Activated T-cell treated with anti-CD3 and anti-CD28 coated beads, Interleukin-2, amount 50 U/mL, for 1 hour (primary cell): ENCODE measurements at places on chromosomes 6 and 20.

GRCh38 chr6:35038076-35038475 lies 103.1 kb downstream of the TCP11 start:
- no peak for DNase-seq

GRCh38 chr6:105824732-105825131 lies 261.4 kb upstream of the PRDM1 start:
- no peak for DNase-seq

GRCh38 chr6:130259557-130259956 lies 36.8 kb upstream of the SAMD3 start:
- no peak for DNase-seq

GRCh38 chr6:37323580-37323979 lies 30.2 kb upstream of the RNF8 start:
- DNase-seq, result no peak

DNA sequence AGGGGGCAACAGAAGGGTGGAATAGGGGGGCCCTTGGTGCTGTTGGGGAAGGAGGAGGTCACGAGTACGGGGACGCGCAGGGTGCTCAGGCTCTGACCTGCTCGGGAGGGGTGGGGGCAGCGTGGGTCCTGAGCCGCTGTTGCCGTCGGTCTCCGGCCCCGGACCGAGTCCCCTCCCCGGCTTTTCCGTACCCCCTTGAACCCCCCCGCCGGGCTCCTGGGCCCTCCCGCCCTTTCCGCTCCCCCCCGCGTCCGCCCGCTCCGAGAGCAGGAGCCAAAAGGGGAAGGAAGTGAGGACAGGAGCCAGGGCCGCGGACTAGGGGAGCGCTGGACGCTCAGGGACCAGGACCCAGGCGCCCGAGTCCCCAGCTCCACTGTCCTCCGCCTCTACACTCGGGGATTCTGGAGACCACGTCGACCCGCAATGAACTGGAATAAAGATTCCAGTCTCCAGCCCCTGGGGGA lies at the start of gene RGL2:
RGL2 (minus strand) TSS at position 170 of the 464 bp plus-strand sequence. CDS start 332 bp downstream, outside the sequence.
- DNase-seq, result no peak

GRCh38 chr20:4665591-4665990 lies 56.1 kb upstream of the PRND start:
- DNase-seq, result no peak

DNA sequence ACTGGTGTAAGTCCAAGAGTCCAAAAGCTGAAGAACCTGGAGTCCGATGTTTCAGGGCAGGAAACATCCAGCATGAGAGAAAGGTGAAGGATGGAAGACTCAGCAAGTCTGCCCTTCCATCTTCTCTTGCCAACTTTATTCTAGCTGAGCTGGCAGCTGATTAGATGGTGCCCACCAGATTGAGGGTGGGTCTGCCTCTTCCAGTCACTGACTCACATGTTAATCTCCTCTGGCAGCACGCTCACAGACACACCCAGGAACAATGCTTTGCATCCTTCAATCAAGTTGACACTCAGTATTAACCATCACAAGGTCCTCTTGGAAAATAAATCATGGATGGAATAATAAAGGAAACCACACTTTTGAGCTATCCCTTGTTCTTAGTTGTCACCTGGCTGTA lies 121.2 kb downstream of the MAP3K7 start:
- DNase-seq, result no peak

DNA sequence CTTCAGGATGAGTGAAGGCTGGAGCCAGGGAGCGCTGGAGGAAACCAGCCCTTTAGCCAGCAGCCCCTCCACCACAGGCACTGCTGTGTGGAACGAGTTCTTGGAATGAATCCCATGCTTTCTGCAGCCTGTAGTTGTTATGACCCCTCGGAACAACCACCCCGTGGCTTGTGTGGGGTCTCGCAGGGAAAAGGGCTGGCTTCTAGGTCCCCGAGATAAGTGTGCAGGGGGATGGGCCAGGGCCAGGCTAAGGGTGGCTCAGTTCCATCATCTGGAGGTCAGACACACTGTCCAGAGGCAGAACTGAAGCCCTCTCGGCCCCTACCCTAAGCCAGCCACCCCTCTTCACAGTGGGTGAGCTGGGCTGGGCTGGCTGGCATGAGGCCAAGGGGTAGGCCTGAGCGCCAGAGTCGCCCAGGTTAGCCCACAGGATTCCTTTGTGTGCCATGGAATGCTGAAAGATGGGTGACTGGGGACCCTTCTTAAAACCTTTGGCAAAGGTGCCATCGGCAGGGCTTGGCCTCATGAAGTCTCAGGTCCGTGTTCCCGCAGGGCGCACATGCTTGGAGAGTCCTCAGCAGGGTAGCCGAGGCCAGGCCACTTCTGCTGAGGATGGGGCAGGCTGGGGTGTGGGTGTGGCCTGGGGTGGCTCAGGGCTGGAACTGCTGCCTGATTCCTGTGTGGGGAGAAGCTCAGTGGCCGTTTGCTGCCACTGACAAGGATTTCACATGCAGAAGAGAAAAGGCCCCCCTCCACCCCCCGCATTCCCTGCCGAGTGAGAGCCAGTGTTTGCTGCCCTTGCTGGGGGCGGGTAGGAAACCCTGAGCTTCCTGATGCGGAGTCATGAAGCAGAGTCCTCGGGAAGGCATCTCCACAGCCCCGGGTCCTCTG lies 24.6 kb downstream of the SPATA2 start:
- no peak for DNase-seq

DNA sequence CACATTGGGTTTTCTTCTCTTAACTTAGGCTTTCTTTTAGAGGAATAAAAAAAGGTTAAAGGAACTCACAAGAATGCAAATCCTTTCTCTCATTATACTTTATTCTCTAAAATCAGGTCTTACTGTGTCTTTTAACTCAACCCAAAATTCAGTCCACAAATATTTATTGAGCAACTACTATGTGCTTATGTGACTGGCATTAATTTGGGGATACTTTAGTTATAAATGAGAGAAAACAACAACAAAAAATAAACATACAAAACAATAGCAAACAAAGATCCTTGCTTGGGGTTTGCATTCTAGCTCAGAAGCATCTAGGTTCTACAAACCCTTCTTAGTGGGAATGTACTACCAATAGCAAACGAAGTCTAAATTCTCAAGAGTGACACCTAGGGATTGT lies 266.2 kb downstream of the UTRN start:
- DNase-seq, result no peak

DNA sequence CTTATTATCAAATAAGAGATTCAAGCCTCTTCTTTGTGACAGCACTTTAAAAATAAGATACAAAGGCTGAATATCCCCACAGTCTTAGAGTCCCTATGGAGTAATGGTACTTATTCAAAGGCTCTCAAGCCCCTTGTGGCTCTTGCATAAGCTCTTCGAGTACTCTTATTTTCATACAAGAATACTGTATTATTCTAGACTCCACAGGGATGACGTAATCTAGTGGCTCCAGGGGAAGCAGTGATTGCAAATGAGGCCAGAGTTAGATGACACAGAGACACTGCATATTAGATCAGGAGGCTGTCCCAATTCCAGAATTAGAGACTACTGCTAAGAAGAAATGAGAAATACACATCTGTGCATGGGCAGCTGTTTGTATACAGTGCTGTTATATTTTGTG lies 1195.9 kb upstream of the MAP3K7 start:
- no peak for DNase-seq

- DNase-seq, result no peak
Measured at GRCh38 chr6:158969148-158969547, 30.9 kb downstream of the RSPH3 start.

GRCh38 chr20:32480371-32481241 lies 104.5 kb downstream of the NOL4L start:
- DNase-seq, result no peak

DNA sequence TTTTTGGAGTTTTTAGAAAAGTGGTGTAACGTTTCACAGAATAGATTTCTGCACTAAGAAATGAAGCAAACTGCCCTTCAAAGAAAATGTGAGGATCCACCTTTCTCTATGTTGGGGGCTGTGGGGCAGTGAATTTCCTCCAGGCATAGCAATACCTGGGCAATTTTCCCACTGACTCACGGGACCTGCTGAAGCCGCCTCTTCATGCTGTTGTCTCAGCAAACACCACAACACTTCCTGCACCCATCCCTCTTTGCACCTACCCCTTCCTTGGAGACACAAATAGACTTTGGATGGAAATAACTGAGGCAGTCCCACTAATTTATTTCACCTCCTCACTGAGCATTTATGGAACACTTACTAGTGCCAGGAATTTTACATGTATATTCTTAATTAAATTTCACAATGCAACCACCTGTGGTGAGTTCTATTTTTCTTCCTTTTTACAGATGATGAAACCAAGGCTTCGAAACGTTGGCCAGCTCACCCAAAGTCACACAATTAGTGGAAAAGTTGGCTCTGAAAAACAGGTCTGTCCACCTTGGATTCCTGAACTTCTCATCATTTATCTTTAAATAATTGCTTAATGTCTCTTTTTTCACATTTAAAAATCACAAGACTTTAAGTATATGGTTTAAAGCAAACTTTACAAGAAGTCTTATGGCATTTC lies 17.2 kb upstream of the ADGRF1 start:
- DNase-seq, result no peak
